ENCODE measurements at places on chromosomes 7 and 10.
A peak's percentile ranks its signal among the peaks of the same experiment; 100 is the strongest.

GRCh38 chr10:22679608-22680007, 34.8 kb downstream of the PIP4K2A start:
- DNase-seq = no peak

GRCh38 chr10:127338399-127339110, 142.2 kb upstream of the INSYN2A start:
- DNase-seq = no peak

GRCh38 chr7:134823400-134823799, 44.0 kb downstream of the CALD1 start:
- no peak for DNase-seq

DNA sequence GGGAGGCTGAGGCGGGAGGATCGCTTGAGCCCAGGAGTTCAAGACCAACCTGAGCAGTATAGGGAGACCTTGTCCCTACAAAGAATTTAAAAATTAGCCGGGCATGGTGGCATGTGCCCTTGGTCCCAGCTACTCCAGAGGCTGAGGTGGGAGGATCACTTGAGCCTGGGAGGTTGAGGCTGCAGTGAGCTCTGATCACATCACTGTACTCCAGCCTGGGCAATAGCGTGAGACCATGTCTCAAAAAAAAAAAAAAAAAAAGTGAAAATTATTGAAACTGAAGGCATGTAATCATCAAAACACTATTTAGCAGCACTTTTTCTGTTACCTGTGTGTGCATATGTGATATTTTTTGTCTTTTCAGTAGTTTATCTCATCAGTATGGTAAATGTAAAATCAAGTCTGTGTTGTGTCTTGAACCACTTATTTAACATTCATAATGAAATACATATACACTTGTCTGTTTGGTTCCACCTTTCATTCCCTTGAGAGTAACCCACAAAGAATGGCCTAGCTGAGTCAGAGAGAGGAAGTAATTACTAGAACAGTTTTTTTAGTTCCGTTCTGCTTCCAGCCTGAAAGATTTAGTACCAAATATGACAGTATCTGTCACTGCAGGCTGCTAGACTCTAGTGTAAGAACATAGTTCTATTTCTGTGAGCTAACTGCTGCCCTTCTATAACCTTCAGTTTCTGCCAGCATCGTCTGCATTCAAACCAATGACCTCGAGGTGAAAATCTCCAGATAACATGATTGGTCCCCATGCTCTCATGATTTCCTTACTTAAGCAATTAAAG, 68.6 kb downstream of the MMRN2 start:
- peak; percentile 76 for DNase-seq

- peak; percentile 2 for DNase-seq
Measured at GRCh38 chr7:69739190-69739589, 140.9 kb downstream of the AUTS2 start.

GRCh38 chr10:24207781-24208611, 942 bp upstream of the KIAA1217 start:
- no peak for DNase-seq

- no peak for DNase-seq
Measured at GRCh38 chr10:102408728-102409603, 9.6 kb downstream of the PSD start.

GRCh38 chr10:110323503-110323902, 18.8 kb upstream of the SMNDC1 start:
- DNase-seq = peak; percentile 84

- DNase-seq = no peak
Measured at GRCh38 chr7:138350701-138351357, 109.2 kb upstream of the TRIM24 start.

GRCh38 chr10:128069351-128070051, 56.7 kb downstream of the MKI67 start:
- peak; percentile 90 for DNase-seq

GRCh38 chr7:106139265-106140251, 27.4 kb upstream of the SYPL1 start:
- no peak for DNase-seq

DNA sequence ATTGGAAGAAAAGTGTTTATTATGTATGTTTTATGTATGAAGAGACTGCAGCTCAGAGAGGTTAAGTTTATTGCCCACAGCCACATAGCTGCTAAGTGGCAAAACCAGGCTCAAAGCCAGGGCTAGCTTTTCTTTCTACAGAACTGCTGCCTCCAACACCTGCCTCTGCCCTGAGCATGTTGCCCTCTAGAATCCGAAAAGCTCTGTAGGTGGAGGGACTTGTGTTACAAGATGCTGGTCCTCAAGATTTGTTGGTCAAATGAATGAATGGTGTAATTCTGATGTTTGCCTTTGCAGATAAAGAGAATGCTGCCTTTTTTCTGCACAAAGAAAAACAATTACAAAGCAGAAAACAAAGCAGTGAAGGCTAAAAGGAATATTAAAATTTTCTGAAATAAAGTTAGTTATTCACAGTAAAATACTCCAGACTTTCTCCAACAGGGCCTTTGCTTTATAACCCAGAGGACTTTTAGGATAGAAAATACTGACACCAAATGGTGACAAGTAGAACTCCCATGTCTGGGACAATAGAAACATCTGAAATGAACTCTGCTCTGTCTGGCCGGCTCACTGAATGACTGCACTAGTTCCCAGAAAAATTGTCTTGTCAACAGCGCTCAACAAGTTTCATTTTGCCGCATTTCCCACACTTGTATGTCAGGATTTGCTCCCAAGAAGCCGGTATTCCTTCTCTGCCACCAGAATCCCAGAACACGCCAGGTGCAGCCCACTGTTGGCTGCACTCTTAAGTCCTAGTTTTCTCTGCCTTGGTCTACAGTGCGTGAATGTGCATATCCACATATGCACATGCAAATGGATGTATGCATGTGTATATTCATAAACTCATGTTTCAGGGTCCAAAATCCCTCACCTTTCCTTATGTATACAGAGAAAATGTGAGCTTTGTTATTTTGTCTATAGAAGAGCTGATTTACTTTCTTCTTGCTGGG, 11.0 kb upstream of the DNTT start:
- peak; percentile 79 for DNase-seq

Data from RKO (cell line).